ENCODE measurements at places on chromosomes 5 and 9.
A peak's percentile ranks its signal among the peaks of the same experiment; 100 is the strongest.

GRCh38 chr9:34956648-34957047 lies 1.4 kb upstream of the PHF24 start:
- peaks cover 52% of the 10 kb centered on the region for H3K27me3 ChIP-seq
- no peaks in the 10 kb centered on the region for H3K4me1 ChIP-seq
- no peak for DNase-seq
- H3K4me3 ChIP-seq: no peak overlapping the region
- no peak overlapping the region for H3K27ac ChIP-seq

GRCh38 chr9:19409401-19410194 lies 789 bp downstream of the ACER2 start:
- no peaks in the 10 kb centered on the region for H3K27me3 ChIP-seq
- H3K4me3 ChIP-seq: peak overlapping the region; percentile 84
- H3K36me3 ChIP-seq: no peaks in the 10 kb centered on the region
- no peaks in the 10 kb centered on the region for H3K4me1 ChIP-seq

GRCh38 chr5:141560725-141561483 lies 57.9 kb downstream of the DIAPH1 start:
- H3K4me3 ChIP-seq: no peak overlapping the region
- DNase-seq: peak; percentile 98
- H3K36me3 ChIP-seq: no peaks in the 10 kb centered on the region
- peaks cover 7% of the 10 kb centered on the region for H3K4me1 ChIP-seq
- H3K27ac ChIP-seq: peak overlapping the region; percentile 95
- no peaks in the 10 kb centered on the region for H3K27me3 ChIP-seq

GRCh38 chr5:119397518-119398380 lies 41.9 kb downstream of the TNFAIP8 start:
- peak; percentile 88 for DNase-seq
- no peaks in the 10 kb centered on the region for H3K27me3 ChIP-seq
- no peak overlapping the region for H3K4me3 ChIP-seq
- H3K4me1 ChIP-seq: peaks cover 7% of the 10 kb centered on the region
- H3K36me3 ChIP-seq: peaks cover 7% of the 10 kb centered on the region

DNA sequence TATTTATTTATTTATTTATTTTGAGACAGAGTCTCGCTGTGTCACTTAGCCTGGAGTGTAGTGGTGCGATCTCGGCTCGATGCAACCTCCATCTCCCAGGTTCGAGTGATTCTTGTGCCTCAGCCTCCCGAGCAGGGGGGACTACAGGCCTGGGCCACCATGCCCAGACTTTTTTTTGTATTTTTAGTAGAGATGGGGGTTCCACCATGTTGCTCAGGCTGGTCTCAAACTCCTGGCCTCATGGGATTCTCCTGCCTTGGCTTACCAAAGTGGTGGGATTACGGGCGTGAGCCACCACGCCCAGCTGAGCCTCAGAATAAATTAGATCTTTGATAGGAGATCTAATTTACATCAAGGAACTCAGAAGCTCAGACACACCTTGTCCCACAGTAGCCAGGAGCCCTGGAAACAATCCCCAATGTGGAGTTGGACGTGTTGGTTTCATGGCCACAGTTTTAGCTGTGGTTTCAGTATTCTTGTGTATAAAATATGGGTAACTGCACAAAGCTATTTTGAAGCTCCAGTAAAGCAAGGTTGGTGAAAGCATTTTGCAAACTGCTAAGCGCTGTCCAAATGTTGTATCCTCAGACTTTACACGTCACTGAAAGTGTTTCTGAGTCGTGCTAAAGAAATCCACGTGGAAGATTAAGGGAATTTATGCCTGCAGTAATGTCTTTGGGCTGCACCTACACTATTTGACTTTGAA lies 3.0 kb upstream of the HNRNPAB start:
- peaks cover 5% of the 10 kb centered on the region for H3K36me3 ChIP-seq
- H3K4me3 ChIP-seq: no peak overlapping the region
- peaks cover 7% of the 10 kb centered on the region for H3K4me1 ChIP-seq
- H3K27ac ChIP-seq: no peak overlapping the region

GRCh38 chr5:66882606-66883227 lies 286.5 kb downstream of the MAST4 start:
- H3K27me3 ChIP-seq: peaks cover 1% of the 10 kb centered on the region
- H3K36me3 ChIP-seq: no peaks in the 10 kb centered on the region
- no peak overlapping the region for H3K27ac ChIP-seq
- peak; percentile 72 for DNase-seq
- H3K4me1 ChIP-seq: peaks cover 2% of the 10 kb centered on the region

GRCh38 chr5:132439521-132440089 lies 51.0 kb downstream of the IRF1 start:
- no peak overlapping the region for H3K4me3 ChIP-seq
- DNase-seq: peak; percentile 97
- H3K4me1 ChIP-seq: peaks cover 27% of the 10 kb centered on the region
- H3K36me3 ChIP-seq: no peaks in the 10 kb centered on the region
- no peaks in the 10 kb centered on the region for H3K27me3 ChIP-seq

DNA sequence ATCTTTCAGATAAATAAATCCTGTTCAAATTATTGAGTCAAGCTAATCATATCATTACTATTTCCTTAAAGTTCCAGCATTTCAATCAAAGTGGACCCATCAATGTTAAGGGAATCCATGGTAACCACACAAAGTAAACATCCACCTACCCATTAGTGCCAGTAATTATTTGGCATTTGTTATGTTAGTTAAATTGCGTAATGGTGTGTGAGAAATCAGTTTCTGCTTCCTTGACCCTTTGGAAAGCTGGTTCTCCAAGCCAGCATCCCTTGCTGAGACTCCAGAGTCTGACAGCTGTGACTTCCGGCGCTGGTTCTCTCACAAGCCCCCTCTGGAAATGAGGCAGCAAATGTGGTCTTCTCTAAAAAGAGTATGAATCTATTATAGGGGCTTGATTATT lies 308.6 kb upstream of the EFNA5 start:
- no peak overlapping the region for H3K4me3 ChIP-seq
- peaks cover 7% of the 10 kb centered on the region for H3K4me1 ChIP-seq
- DNase-seq: peak; percentile 14
- H3K36me3 ChIP-seq: no peaks in the 10 kb centered on the region
- H3K27ac ChIP-seq: no peak overlapping the region

Measured in IMR-90 (cell line).